Stimulated activated CD4-positive, alpha-beta T cell treated with anti-CD3 and anti-CD28 coated beads, Interleukin-15, amount 100 ng/mL, for 1 hour (primary cell): ENCODE measurements at places on chromosomes 11 and 22.

DNA sequence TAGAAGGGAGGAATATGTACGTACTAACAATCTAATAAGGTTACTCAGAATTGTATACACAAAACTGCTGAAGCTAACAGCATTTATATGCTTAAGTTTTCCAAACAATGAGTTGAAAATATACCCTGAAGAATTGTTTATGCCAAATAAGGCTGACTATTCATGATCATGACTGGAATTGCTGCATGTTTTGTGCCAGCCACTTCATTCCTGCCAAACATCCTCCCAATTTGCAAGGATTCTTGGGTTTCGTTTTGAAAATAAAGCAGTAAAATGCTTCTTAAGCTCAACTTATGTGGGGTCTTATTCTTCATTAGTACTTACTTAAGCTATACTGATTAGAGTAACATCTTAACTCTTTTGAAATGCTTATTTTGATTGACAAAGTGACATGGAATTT is 149.0 kb downstream of the SPON1 start:
- no peak for DNase-seq

DNA sequence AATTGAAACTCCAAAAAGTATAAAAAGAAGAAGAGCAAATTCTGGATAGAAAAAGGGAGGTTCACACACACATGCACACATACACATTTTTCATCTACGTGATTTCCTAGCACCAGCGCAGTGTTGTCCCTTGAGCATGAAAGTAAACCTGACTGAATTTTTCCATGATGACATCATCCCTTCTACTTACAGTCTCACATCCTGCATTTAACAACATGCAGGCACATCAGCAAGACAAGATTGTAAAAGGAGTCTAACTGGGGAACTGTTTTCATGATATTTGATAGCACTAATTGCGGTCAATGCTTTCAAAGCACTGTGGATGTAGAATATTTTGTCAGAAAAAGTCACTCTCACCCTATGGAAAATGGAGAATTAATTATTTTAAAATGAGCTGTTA is 36.6 kb downstream of the GAS2 start:
- DNase-seq: no peak

GRCh38 chr11:67651976-67652781 is 1.6 kb upstream of the ACY3 start:
- no peak for DNase-seq

- DNase-seq: no peak
Observed at GRCh38 chr11:119363081-119363850, 16.8 kb upstream of the MFRP start.

DNA sequence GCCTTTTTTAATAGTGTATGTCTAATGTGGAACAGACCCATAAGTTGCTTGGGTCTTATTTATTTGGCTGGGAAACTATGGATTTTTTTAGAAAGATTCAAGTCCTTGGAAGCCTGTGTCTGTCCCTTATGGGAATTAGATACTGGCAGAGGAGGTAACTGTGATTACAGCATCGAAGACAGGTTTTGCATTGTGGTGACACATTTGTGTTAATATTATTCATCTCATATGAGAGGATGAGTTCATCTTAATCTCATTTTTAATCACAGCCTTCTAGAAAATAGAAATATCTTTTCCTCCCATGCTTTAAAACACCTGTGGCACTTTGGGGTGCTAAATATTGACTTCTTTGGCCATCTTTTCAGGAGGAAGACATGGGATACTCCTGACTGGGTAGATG is 9.2 kb downstream of the TAB1 start:
- DNase-seq: no peak

DNA sequence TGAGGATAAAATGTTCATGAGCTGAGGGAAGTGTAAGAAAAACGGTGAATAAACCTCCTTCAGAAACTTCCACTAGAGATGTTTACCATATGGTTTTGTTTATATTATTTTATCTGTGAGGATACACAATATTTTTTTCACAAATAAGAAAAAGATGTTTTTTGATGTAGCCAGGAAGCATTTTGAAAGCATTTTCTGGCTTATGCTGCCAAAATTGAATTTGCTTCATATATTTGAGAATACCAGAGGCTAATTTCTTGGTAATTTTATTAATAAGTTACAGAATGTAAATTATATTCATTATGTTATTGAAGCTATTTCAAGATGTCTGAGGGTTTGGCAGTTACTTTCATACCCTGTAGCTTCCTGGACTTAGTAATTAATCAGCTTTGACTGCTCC is 686.6 kb downstream of the LUZP2 start:
- no peak for DNase-seq

GRCh38 chr11:70573701-70574151 is 175.4 kb downstream of the CTTN start:
- no peak for DNase-seq

- DNase-seq: no peak
Observed at GRCh38 chr11:88596786-88597185, 259.2 kb upstream of the CTSC start.

DNA sequence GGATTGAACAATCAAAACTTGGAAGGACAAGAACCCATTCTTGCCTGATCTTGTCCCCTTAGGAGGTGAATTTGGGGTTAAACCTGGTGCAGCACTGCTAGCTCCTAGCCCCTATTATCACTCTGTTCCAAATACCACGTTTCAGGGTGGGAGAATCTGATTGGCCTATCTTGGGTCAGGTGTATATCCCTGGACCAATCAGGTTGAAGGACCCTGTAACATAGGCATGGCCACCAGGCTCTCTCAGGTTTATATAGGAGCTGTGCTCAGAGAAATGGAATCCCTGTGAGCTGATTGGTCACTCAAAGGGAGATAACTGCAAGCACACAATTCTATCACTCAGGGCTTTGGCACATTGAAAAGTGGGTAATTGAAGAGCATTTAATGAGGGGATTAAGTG is 26.6 kb upstream of the AMPD3 start:
- DNase-seq: no peak

DNA sequence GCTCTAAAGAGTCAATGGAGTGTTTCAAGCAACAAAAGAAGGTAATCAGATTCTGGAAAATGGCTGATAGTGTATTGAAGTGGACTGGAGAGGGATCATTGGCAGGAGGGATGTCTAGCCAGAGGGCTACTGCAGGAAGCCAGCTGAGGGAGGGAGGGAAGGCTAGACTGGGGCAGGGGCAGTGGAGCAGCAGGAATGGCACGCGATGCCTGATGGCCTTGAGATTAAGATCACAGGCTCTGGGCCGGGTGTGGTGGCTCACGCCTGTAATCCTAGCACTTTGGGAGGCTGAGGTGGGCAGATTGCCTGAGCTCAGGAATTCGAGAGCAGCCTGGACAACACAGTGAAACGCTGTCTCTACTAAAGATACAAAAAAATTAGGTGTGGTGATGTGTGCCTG is 47.5 kb upstream of the PRDM11 start:
- no peak for DNase-seq

DNA sequence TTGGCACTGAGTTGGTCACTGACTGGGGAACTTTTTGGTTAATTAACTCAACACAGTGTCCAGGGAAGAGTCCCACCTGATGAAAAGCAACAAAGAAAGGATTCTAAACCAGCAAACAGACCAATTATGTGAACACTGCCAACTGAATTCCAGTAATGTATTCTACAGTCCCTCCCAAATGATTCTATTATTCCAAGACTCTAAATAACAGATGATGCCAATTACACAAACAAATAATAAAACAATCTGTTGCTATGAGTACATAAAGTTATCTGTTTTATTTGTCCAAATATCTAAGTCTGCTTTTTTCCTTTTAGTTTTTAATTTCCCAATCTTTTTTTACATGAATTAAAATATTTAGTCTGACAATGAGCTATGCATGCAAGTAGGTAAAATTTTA is 98.3 kb upstream of the TP53AIP1 start:
- DNase-seq: no peak

DNA sequence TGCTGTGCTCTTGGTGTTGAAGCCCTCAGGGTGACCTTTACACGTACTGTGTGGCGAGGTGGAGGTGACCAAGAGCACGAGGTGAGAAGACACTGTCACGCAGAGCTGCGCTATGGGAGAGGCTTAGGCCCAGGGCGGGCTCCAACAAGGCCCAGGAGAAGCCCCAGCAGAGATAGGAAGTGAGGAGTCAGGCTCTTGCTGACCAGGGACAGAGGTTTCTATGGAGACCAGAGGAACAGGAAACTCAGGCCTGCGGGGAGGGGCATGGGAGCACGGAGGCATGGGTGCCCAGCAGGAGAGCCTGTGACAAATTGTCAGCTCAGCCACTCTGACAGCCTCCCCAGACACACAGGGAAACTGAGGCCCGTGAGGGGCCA is 15.8 kb downstream of the DGKZ start:
- no peak for DNase-seq

DNA sequence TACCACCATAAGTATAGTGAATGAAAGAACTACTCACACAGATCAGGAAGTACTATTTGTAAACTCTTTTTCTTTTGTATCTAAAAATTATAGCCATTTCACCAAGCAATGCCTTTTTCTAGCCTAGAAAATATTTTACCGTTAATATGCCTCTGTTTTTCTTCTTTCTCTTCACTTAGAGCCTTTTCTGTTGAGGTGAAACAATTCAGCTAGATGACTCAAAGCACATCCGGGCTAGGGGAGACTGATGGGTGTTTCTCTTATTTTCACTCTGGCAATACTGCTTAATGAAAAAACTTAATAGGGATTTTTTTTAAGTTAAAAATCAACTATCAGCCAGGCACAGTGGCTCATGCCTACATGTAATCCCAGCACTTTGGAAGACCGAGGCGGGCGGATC is 93.3 kb downstream of the SGSM3 start:
- no peak for DNase-seq

DNA sequence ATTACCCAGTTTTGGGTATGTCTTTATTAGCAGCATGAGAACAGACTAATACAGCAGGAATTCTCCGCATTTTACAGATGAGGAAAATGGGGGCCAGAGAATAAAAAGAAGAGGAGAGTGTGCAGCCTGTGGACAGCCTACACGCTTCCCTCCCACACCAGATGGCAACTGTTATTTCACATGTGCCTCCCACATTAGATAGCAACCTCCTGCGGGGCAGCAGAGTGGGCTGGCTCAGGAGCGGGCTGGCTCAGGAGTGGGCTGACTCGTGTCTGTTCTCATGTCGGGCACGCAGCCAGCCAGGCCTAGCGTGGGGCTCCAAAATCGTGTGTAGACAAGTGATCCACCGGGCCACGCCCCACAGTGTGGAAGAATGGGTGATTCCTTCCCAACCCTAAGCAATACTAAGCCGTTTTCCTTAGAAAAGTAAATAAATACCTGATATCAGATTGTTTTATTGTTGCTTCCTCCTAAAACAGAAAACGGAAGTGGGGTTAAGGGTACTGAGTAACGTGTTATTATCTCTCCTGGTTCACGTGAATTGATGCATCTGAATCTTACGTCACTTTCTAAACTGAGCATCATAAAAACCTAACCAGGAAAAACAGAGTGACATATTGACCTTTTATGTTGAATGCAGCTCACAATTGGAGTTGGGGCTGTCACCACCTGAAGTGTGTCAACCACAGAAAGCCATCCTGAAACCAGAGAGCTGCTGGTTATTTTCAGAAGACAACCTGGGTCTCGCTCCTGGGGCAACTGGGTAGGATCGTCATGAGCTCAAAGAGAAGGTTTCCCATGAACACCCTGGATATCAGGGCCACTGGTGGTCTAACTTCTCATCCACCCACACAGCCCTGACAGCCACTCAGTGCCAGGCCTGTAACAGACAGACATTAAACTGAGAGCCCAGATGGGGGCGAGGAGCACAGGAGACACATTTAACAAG is 3.3 kb downstream of the TTLL1 start:
- no peak for DNase-seq

- DNase-seq: no peak
Observed at GRCh38 chr11:102793677-102794290, 4.2 kb downstream of the MMP1 start.

DNA sequence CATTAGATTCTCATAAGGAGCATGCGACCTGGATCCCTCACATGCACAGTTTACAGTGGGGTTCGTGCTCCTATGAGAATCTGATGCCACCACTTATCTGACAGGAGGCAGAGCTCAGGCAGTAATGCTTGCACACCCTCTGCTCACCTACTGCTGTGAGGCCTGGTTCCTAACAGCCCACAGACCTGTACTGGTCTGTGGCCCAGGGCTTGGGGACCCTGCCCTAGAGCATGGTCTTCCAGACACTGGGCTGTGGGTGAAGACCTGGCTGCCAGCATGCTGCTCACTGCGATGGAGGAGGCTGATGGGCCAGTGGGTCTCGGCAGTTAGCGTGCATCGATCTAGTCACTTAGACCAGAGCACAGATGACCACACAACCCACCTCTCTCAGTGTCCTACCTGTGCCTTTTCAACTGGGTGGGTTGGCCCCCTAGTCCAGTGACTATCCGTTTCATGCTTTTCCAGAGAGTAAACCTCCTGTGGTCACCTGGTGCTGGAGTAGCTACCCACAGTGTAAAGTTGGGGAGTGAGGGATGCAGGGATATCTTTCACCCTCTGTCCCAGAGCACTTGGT is 21.1 kb downstream of the MED15 start:
- DNase-seq: no peak

GRCh38 chr11:57638005-57638781 is 11.5 kb downstream of the YPEL4 start:
- DNase-seq: no peak

GRCh38 chr22:17368554-17369438 is 464 bp upstream of the CECR2 start:
- no peak for DNase-seq

GRCh38 chr22:33095661-33096060 is 37.5 kb upstream of the SYN3 start:
- DNase-seq: no peak

DNA sequence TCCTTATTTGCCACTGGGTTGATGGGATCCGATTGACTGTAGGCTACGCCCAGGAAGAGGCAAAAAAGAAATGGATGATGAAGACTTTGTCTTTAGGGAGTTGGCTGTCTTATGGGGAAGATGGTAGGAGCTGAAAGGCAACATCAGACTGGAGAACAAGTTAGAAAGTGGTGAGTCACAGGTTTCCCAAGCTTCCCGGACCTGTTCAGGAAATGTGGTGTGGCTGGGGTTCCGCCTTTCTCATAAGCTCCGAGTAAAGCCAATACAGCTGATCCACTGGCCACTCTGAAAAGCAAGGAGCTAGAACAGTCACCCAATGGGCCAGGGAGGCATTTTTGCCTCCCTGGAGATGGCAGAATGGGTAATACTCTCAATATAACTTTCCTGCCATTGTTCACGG is 194.5 kb downstream of the SNX19 start:
- no peak for DNase-seq

- no peak for DNase-seq
Observed at GRCh38 chr11:60981515-60981914, 10.0 kb downstream of the CD6 start.
